ENCODE measurements at places on chromosomes 13 and 19.

DNA sequence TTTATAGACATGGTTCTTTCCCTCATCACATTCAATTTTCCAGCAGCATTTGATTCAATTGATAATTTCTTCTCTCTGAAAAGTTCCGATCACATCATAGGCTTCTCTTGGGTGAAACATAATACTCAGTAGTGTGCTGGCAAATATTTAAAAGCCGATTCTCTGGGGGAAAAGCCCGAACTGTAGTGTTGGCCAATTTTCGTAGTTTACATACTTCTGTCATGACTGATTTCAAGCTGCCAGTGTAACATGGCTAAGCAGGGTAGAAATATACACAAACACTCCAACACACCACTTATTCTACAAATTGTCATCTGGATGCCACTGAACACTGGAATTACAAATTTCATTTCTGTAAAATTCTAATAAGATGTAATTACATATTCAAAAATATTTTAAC lies 56.1 kb upstream of the FREM2 start:
- no peak for DNase-seq

DNA sequence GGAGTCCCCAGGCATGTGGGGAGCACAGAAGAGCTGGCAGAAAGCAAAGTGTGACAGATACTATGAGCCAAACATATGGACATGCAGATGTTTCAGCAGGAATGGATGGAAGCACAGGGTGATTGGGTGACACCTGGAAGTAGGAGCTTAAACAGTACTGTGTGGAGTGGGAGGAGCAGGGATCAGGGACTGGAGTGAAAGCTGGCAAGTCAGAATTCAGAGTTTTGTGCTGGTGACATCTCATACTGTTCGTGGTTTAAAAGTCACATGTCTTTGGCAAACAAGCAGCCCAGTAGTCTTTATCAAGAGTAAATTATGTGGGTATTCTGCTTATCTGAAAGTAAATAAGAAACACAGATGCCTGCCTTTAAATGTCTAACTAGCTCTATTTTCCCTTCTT lies 408.2 kb downstream of the COG6 start:
- no peak for DNase-seq

DNA sequence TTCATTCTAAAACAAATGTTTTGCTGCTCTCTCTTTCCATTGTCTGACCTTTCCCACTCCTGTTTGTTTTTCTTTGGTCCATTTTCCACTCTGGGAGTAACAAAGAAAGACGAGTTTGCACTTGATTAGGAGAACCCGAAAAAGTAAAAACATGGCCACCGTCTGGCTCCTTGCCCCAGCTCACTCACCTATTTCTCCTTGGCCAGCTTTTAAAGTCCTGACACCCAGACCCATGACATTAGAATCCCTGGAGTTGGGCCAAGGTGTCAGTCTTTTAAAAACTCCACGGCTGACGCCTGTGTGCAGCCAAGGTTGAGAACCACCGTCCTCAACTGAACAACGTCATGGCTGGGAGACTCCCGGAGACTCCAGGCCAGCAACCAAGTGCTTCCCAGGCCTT lies 63.6 kb upstream of the FLT1 start:
- no peak for DNase-seq

- DNase-seq = no peak
These were observed 15.6 kb downstream of the EVI5L start for GRCh38 chr19:7845390-7846154.

DNA sequence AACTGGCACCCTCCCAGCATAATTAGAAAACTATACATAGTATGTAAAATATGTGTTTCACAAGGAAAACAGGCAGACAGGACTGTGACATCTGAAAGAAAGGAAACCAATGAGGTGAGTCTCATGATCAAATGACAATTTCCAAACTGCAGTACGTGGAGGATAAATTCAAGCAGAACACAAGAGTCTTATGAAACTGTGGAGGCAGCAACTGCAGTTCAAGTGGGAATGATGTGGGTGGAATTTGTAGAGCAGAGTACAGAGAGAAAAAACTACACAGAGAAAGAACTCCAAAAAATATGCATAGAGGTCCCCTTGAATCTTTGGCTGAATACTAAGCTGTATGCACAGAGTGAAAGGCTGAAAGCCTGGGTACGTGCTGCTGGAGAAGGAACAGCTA lies 9.7 kb downstream of the SIGLEC6 start:
- DNase-seq = no peak

GRCh38 chr13:21231426-21231940 lies 55.0 kb downstream of the MRPL57 start:
- DNase-seq = no peak

DNA sequence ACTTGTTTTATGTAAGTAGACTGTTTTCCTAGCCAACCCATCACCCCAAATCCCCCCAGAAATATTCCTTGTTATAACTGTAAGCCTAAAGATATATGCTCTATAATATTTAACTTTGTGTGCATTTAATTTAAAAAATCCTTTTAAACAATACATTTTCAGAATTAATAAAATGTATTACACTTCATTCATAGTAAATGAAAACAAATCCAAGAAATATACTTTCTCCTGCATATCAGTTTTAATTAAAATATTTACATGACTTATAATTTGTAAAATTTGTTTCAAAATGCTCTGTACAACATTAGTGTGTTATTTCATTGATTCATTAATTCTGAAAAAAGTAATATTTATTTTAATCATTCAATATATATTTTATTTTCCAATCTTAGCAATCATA lies 669.1 kb upstream of the PCDH20 start:
- DNase-seq = no peak

GRCh38 chr13:44106266-44107152 lies 226.8 kb downstream of the LACC1 start:
- no peak for DNase-seq

- DNase-seq = no peak
These were observed 7.8 kb downstream of the GAS6 start for GRCh38 chr13:113855931-113856715.

GRCh38 chr13:47226516-47226915 lies 329.7 kb upstream of the HTR2A start:
- no peak for DNase-seq

GRCh38 chr19:29834991-29835846 lies 23.4 kb downstream of the CCNE1 start:
- no peak for DNase-seq

- DNase-seq = no peak
These were observed 18.7 kb upstream of the B3GNT3 start for GRCh38 chr19:17775991-17776803.

- peak; percentile 75 for DNase-seq
These were observed 7.5 kb upstream of the LIN7B start for GRCh38 chr19:49106648-49107135.

DNA sequence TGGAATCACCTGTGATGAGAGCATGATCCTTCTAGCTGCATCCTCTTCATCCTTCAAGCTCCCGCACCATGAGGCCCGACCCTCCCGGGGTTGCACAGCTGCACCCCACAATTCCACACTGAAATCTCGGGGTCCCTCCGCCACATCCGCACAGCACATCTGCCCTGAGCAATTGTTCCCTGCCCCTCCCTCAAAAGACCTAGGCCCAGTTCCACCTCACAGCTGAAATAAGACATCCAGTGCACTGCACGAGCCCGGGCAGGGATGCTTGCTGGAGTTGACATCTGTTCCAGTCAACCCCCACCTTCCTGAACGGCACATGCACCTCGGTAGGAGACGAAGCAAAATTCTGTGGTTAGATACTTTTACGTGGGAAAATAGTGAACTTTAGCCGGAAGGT lies 14.7 kb upstream of the SOX1 start:
- no peak for DNase-seq

GRCh38 chr13:90535421-90535820 lies 812.1 kb upstream of the MIR17HG start:
- DNase-seq = no peak

DNA sequence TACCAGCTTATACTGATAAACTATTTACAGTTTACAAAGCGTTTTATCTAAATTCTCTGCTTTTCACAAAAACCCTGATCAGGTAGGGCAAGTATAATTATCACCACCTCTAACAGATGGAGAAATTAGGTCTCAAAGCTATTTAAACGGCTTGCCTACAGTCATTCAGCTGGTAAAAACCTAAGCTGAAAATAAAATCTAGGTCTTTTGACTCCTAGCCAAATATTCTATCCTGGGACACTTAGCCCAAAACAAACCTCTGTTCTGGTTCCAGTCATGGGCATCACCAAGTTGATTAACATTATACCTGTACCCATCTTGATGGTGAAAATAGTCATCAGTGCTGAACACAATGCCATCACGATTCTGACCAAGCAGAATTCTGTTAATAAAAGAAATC lies 11.4 kb downstream of the N4BP2L2 start:
- no peak for DNase-seq

DNA sequence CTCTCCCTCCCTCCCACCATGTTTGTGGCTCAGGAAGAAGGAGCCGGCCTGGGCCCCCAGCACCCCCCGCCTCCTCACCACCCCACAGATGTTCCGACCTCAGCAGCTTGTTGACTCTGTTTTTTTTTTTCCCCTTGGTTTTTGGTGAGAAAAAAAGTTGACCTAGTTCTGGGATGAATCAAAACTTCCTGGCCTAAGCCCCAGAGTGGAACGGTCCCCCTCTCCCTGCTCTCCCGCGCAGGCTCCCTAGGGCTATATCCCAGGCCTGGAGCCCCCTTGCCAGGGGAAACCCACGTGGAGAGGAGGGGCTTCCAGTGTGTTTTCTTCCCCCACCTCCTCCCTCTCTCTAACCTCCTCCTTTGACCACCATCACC lies 4.0 kb downstream of the COL5A3 start:
- peak; percentile 29 for DNase-seq

- no peak for DNase-seq
These were observed 12.5 kb downstream of the SAFB start for GRCh38 chr19:5635427-5635826.

- DNase-seq = no peak
These were observed 5.1 kb downstream of the COL4A1 start for GRCh38 chr13:110301606-110302553.

- peak; percentile 80 for DNase-seq
These were observed 57.9 kb upstream of the C1QTNF9 start for GRCh38 chr13:24251525-24251924.

DNA sequence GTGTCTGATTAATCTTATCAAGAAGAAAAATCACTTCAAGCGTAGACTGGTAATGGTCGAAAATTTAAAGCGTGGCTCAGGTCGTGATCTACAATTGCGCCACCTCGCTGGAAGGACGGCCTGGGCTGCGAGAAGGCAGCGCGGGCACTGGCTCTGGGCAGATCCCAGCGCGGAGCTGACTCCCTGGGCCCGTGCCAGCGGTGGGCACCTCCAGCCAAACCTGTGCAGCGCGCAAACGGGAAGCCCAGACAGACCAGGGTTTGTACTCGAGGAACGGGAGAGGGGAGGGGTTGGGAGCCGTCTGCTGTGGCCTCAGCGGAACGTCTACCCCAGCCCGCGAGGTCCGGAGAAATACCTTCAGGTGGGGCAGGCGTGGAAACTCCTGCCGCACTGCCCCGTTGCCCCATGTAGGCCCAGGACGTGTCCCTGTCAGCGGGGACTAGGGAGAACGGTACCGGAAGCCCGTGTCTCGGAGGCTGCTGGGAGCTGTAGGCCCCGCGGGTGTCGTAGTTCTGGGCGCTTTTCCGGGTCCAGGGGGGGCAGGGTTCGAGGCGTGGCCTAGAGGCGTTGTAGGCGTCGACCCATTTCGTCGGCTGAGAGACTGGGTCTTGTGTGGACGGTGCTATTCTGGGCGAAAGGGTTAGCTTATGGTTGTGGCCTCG lies 21.1 kb downstream of the ZNF274 start:
- DNase-seq = no peak

DNA sequence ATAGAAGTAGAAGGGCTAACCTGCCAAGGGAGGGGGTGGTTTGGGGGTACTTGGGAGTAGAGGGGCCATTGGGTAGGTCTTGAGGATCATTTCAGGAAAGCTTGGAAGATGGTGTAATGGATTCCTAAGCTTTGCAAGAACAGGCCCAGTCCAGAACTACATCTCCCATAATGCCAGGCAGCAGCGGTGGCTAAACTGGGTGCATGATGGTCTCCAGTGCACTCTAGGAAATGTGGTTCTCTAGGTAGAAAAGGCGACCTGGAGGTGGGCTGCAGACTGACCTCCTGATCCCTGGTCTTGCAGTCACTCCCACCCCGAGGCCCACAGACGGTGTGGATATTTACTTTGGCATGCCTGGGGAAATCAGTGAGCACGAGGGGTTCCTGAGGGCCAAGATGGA lies 3.8 kb downstream of the APLP1 start:
- no peak for DNase-seq

DNA sequence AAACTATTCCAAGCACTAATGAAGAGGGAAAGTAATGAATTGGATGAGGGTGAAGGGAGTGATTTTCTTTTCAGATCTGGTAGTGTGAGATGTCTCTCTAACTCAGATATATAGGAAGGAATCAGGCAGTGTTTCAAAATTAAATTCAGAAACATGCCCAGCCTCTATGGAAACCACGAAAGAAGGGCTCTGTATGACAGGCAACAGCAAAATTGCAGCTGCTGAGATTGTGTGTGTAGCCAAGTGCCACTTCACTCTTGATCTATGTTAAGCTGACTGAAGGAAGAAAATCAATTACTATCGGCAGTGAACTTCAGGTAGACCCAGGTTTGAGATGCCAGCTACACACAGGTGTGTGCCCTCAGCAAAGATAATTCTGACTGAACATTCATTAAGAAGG lies 387.4 kb downstream of the PCDH9 start:
- DNase-seq = no peak

GRCh38 chr13:114107686-114108081 lies 24.7 kb downstream of the RASA3 start:
- DNase-seq = no peak

GRCh38 chr19:32176591-32176990 lies 168.8 kb upstream of the ZNF507 start:
- no peak for DNase-seq

- no peak for DNase-seq
These were observed 6.1 kb upstream of the ASF1B start for GRCh38 chr19:14142262-14143190.

DNA sequence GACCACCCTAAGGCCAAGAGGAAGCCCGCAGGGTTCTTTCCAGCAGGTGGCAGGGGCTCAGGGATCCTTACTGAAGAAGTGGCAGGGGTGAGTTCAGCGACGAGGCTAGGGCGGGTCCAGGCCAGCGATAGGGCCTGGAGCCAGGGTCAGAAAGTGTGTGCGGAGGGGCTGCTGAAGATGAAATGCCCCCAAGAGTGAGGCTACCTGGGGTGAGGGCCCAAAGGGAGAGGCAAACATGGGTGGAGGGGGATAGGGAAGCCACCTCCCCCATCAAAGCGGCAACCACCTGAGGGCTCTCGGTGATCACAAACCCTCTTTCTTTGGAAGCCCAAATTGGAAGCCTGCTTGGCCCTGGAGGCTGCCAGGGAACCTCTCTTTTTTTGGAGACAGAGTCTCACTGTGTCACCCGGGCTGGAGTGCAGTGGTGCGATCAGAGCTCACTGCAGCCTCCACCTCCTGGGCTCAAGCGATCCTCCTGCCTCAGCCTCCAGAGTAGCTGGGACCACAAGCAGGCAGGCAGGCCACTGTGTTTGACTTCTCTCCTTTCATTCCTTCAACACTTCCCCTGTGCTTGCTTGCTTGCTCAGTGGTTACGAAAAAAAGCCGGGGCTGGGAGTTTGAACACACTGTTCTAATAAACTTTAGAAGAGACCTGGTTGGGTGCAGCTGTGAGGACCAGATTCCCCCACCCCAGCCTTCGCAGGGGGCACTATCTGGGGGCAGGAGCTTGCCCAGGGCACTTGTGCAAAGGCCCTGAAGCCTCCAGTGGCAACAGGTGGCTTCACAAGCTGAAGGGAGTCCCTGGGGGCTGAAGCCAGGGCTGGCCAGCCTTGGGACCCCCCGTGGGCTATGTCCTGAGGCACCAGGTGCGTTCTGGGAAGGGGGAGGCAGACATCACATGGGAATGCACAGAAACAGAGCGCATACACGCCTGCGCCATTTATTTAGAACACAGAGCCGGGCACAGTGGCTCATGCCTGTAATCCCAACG lies 1.4 kb upstream of the ATP8B3 start:
- DNase-seq = no peak
